ENCODE measurements at places on chromosomes 6 and 20.

GRCh38 chr6:152295920-152296319 lies 341.2 kb downstream of the SYNE1 start:
- no peak for DNase-seq

- no peak for DNase-seq
Observed at GRCh38 chr6:150048099-150048498, 20.8 kb downstream of the ULBP3 start.

DNA sequence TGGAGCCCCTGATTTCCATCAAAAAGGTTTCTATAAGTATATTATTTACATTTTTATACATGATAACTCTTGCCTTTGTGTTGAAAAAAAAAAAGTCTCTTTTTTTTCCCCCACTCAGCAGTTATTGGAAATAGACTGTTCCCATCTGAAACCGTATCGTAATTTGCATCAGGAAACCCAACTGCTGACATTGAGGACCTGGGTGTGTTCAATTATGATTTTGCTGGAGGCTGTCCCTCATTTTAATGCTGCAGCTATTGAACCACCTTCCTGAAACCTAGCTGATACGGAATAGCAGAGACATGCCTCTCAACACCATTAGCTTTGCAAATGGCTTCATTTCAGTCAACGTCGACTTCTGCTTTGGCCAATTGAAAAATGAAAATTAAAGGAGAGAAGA lies 98.9 kb downstream of the ZNF217 start:
- DNase-seq = no peak

DNA sequence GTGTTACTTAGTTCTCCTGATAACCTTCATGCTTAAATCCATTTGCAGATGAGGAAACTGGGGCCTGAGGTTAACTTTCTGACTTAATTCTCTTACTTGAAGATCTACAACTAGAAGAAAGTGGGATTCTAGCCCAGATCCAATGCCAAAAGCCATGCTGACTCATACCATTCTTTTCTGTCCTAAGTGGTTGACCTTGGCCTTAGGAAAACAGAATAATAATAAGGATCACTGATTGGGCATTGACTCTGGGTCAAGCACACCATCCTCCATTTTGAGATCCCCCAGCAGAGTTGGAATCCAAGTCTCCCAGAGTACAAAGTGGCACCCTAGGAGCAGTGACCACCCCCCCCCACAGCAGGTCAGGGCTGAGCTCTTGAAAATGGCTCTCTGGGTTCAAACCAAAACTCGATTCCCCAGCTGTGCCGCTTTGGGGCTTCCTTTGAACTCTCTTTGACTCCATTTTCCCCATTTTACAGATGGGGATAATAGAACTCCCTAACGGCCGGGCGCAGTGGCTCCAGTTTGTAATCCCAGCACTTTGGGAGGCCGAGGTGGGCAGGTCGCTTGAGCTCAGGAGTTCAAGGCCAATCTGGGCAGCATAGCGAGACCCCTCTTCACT lies 12.8 kb upstream of the ZNF217 start:
- DNase-seq = no peak

DNA sequence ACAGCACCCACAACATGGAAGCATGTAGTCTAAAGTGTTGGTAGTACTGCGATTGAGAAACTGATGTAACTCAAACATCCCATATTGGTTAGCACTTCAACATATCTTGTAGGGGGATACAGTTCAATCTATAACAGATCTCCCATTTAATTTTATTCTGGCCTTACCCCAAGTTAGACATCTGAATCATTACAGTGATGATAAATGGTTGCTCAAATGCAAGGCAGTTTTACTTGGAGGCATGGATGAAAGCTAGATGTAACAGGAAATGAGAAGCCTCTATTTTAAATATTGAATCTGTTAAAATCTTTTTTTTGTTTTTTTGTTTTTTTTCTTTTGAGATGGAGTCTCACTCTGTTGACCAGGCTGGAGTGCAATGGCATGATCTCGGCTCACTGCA lies 44.2 kb upstream of the FAM50B start:
- DNase-seq = no peak

GRCh38 chr6:68756454-68757375 lies 121.6 kb downstream of the ADGRB3 start:
- no peak for DNase-seq

- DNase-seq = no peak
Observed at GRCh38 chr20:44392776-44393607, 37.5 kb downstream of the HNF4A start.

All from right hindlimb (tissue), 1 donor.